ENCODE measurements at places on chromosomes 13 and 19.

DNA sequence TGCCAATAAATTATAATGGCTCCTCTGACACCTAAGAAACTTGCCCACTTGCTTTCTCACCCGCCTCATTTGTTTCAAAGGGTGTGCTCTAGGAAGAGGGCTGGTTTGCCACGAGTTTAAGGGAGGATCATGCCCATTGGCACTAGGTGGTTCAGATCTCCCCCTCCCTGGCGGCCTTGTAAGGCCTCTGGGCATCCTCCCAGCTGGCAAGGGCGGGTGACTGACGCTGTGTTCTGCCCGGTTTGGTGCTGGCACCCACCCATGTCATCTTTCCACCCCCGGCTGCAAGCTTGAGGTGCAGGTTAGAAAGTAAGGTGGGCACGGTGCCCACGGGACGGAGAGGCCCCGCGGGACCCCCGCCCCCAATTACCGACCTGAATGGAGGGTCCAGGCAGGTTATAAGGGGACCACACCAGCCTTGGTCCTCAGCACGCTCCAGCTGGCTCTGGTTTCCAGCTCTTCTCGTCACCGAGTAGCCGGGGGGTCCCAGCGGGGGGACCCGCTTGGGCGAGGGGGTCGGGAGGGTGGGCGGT lies 90.4 kb downstream of the PTPRS start:
- no peak for DNase-seq

DNA sequence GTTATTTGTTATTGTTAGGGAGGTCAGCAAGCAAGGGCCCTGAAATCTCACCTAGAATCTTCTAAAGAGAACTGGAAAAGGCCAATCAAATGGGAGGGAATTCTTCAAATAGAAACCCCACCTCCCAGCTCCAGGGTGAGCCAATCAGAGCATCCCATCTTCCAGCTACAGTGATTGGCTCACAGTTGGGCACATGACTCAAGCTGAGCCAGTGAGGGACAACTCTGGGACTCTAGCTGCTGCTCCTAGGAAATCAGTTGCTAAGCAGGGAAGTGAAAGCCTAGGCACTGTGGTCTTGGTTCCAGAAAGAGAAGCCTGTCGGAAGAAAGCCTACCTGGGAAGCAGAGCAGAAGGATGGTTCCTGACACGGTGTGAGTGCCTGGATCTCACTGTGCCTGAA lies 13.4 kb downstream of the TM6SF2 start:
- peak; percentile 48 for DNase-seq

- DNase-seq: no peak
Observed at GRCh38 chr19:38036707-38037611, 130.0 kb downstream of the SIPA1L3 start.

DNA sequence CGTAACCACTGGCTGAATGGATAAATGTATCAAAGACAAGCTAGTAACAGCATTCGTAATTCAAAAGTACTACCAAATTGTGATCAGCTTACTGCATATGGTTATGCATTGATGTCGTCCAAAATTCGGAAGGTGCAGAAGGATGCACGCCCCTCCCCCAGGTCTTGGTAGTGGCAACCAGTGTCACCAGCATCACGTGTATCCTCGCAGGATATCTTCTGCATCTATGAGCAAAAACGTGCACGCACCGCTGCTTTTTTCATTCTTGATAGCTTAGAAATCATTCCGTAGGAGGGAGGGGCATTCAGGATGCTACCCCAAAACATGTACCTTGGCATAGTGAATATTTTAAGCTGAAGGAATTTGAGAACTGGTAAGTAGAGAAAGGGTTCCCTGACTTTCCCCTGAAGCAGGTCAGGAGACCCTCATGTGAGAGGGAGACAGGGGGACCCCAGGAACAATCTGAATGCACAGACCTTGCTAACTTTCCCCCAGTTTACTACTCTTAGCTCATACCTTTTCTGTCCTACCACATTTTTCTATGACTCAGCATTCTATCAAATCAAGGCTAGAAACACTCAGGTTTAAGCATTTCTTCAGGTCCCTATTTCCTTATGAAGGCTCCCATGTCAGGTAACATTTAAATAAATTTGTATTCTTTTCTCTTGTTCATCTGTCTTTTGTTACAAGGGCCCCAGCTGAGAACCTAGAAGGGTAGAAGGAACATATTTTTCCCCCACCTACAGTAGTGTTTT lies 61.2 kb upstream of the TM9SF2 start:
- DNase-seq: no peak
